ENCODE measurements at places on chromosomes 4 and X.

GRCh38 chr4:153398713-153399112, 54.2 kb downstream of the MND1 start:
- no peak for DNase-seq

- DNase-seq = no peak
Measured at GRCh38 chr4:28545986-28546385, 1685.3 kb downstream of the STIM2 start.

DNA sequence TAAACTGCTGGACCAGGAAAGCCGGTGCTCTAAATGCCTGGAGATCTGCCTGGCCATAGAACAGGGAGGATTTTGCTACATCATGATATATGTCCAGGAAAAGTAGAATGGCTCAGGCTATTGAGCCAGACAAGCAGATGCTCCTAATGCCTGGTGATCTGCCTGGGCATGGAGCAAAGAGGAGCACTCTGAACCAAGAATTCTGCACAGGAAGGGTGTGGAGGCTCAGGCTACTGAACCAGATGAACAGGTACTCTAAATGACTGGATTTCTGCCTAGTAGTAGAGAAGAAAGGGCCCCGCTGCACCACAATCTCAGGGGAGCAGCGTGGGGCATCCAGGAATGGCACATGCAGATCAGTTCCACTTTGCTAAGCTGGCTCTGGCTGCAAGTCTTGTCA, 607.9 kb downstream of the ANKRD50 start:
- no peak for DNase-seq

DNA sequence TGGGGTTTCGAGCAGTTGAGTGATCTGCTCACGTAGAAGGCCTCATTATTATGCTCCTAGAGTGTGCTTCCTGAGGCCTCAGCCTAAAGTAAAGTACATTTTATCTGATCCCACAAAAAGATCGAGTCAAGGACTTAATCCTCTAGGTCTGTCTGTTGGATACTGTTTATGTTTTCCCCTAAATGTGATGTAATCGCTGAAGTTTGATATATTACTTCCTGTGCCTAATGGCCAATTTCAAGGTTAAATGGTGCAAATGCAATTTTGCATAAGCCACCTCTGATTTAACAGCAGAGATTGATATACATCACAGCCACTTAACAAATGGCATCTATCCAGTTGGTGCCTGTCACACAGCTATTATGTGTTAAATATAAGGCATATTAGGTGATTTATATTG, 19.4 kb upstream of the SERTM2 start:
- no peak for DNase-seq

GRCh38 chr4:158314756-158315487, 104.6 kb downstream of the TMEM144 start:
- no peak for DNase-seq

GRCh38 chr4:8185295-8185694, 13.8 kb upstream of the SH3TC1 start:
- no peak for DNase-seq

GRCh38 chrX:8090482-8090881, 80.6 kb downstream of the VCX2 start:
- no peak for DNase-seq

- no peak for DNase-seq
Measured at GRCh38 chr4:103197765-103198110, 405 bp downstream of the CENPE start.

- no peak for DNase-seq
Measured at GRCh38 chrX:39859991-39860861, 237.5 kb downstream of the BCOR start.

GRCh38 chr4:108695062-108695461, 44.7 kb downstream of the OSTC start:
- DNase-seq = no peak

GRCh38 chrX:28946846-28947245, 359.6 kb downstream of the IL1RAPL1 start:
- DNase-seq = no peak

DNA sequence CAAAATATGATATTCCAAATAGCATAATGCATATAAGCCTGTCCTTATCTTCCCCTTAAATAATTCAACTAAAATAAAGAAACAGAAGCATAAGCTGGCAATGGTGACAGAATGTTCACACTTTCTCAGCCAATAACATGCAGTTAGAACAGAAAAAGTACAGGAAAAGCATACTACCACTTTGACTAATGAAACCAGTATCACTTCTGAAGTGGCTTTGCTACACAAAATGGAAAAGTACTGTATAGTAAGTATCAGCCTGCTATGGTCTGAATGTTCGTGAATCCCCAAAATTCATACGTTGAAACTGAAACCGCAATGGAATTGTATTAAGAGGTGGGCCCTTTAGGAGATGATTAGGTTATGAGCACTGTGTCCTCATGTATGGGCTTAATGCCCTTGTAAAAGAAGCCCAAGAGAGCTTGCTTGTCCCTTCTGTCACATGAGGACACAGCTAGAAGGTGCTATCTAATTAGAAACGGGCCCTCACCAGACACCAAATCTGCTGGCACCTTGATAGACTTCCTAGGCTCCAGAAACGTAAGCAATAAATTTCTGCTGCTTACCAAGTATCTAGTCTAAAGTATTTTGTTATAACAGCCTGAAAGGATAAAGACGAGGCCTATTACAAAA, 102.6 kb downstream of the PRDM5 start:
- no peak for DNase-seq

DNA sequence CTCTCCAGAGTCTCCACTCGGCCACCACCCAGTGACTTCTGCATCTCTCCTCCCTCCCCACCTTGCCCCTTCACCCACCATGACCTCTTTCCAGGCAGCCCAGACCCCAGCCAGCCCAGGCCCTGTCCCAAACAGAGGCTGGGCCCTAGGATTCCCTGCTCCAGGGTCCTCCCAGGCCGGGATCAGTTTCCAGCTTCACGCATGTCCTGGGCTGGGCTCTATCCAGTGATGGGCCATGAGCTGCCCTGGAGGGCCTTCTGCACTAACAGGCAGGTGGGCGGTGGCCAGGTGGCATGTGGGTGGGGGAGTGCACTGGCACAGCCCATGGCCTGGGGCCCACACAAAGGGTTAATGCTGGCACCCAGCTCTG, 20.4 kb upstream of the ADD1 start:
- no peak for DNase-seq

DNA sequence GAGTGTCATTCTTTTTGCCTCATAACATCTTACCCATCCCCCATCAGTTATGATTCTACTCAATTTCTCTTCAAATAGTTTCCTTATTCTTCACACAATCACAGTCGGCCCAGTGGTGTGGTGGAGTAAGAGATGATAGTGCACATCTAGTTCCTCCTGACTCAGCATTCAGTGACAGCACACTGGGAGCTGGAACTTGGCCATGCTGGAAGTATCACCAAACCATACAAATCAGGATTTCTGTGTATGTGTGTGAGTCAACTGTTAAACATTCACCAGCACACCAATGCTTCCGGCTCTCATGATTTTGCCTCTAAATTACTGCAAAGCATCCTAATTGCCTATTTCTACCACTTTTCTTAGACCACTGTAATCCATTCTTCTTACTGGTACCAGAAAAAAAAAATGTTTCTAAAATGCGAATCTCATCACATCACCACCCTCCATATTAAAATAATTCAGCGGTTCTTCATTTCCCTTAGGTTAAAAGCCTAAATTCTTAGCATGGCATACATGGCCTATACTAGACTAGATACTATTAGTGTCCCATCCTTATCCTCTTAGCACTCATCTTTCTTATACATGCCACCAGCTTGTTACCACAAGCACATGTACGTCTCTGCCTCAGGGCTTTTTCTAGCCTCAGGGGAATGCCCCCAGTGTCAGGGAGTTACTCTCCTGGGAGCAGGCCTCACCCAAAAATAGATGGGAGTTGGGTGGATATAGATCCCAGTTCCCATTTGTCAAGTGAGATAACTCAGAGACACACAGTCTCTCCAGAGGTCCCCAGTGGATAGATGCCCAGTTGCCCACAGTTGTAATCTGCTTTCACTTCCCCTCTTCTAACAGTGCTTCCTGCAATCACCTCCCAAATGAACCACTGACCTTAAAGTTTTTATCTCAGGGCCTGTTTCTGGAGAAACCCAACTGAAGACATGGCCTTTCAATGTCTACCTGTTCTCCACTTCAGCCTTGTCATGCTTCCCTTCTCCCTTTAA, 49.2 kb upstream of the DDX53 start:
- no peak for DNase-seq

DNA sequence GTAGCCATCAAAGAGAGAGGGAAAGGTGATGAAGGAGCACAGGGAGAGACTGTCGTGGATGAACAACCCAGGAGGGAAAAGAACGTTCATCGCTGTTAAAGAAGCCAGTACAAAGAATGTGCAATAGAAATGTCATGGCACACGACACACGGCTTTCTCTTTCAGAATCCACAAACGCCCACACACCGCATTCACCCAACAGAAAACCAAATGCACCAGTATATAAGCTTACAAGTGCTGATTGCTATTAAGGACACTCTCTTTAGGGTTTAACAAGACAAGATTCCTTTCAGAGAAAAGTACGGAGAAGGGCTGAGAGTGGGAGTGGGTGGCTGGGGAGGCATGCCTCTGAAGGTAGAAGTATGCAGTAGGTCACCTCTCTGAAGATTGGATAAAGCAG, 80.2 kb downstream of the C4orf51 start:
- no peak for DNase-seq

GRCh38 chrX:139077281-139078250, 366.0 kb upstream of the FGF13 start:
- no peak for DNase-seq

DNA sequence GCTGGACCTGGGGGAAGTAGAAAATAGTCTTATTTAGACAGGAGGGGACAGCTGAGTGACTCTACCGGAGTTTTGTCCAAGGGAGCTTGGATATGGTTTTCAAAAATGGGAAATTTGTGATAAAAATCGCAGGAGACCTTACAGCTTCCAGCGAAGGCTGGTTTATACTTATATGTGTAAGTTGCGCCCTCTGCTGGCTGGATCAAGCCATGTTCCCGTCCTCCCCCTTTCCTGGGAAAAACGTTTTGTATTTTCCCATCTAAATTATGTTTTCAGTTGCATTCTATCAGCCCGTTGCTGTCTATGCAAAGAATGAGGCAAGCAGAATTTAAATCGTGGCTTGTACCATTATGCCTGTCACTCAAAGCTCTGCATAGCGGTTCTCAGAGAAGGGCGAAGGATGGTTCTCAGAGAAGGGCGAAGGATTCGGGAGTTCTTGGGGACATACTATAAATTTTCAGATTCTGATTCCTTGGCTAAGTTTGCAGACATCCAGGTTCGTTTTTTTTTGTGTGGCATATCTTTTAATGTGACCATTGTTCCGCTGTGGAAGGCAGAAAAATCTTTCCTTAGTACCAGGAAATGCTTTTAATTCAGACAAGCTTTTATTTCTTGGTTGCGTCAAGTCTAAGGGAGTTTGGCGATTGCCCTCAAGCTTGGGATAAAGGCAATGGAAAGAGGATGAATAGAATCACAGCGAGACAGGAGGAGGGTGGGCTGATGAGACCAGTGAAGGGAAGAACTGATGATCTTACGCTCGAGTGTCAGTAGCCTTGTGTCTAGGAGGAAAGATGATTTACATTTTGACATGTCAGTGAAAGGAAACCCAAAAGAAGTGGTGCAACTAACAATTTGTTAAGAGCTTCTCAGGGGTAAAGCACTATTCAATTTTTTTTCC, 128.5 kb upstream of the ARX start:
- peak; percentile 62 for DNase-seq

GRCh38 chr4:95085124-95085833, 327.5 kb downstream of the BMPR1B start:
- DNase-seq = no peak

- DNase-seq = no peak
Measured at GRCh38 chr4:54054501-54054900, 9.9 kb downstream of the CHIC2 start.

DNA sequence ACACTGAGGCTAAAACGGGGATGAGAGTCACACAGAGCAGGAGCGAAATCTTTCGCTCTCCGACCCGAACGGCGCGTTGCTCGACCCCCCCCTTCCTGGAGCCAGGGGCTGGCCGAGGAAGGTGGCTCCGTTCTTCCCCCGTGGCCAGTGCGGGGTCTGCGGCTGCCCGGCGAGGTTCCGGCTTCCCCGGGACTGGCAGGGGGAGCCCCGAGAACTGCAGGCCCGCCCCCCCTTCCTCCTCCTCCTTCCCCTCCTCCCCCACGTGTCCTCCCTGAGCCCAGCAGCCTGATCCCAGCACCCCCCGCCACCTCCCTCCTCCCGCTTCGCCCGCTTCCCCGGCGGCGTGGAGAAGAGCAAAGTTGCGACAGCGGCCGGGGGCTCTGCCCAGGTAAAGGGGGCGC, 2.4 kb upstream of the BCORL1 start:
- DNase-seq = no peak

- no peak for DNase-seq
Measured at GRCh38 chr4:8035371-8035780, 95.7 kb upstream of the AFAP1 start.

- no peak for DNase-seq
Measured at GRCh38 chrX:122982521-122982920, 201.6 kb upstream of the GRIA3 start.

DNA sequence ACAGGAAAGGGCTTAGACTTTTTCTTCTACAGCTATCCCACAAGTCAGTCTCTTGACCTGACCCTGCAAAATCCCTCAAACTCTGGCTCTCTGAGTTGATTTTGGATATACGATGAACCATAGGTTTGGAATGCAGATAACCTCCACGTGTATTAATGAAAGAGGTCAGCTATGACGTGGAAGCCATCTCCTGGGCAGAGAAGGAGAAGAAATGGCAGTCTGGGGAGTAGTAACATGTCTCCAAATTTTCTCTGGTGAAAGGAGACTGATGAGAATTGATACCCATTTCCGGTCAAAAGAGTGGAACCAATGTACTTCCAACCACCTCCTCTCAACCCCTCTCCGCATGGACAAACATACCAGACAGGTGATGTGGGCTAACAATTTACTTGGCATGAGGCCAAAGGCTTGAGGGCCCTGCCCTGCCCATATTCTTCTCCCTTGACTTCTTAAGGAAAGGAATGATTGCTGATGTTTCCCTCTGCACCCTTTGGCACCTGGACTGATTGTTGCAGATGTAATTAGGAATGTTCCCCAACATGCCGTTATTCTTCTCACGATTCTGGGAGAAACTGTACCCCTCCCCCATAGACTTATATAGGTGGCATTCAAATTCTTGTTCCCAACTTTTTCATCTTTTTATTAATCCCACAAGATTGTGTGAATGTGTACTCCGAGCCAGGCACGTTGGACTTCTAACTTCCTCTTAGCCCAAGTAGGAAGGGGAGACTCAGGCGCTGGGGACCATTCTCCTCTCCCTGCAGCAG, 580 bp upstream of the PLS3 start:
- DNase-seq = no peak

- no peak for DNase-seq
Measured at GRCh38 chrX:1717373-1717772, 102.5 kb downstream of the ASMT start.

GRCh38 chrX:48787505-48788443, 1.4 kb downstream of the GATA1 start:
- DNase-seq = no peak

DNA sequence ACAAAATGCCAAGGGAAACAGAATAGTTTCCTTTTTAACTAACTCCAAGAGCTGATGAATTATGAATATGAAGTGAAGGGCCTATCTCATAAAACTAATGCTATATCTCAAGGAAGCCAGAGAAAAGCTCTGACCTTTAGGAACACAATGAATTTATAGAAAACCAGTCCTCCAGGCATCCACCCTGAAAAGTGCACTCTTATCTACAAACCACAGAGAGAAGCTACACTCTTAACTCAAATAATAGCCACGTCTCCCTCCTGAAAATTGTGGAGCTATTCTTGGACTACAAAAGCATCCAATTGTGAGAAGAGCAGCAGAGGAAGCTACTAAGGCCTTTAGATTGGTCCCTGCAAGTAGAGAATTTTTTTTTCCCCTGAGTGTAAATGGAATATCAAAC, 253.9 kb downstream of the IL15 start:
- no peak for DNase-seq

GRCh38 chrX:76657499-76657898, 230.0 kb downstream of the MAGEE1 start:
- DNase-seq = no peak

Measured in omental fat pad (tissue), 4 donors.